Activated naive CD8-positive, alpha-beta T cell treated with anti-CD3 and anti-CD28 coated beads for 36 hours (primary cell): ENCODE measurements at places on chromosomes 7 and 10. TPM values are rescaled to one million over a fixed set of nuclear protein-coding genes. Genes with fewer than 3 reads are reported as not detected.

DNA sequence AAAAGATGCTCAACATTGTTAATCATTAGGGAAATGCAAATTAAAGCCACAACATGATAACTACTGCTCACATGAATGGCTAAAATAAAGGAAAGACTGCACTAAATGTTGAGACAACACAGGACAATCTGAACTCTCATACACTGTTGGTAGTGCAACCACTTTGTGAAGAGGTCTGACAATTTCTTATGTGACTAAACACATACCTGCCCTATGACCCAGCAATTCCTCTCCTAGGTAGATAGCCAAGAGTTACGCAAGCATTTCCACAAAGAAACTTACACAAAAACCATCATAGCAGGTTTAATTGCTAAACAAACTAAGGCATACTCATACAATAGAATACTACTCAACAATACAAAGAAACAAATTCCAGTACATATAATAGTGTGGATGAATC is 41.8 kb upstream of the HERPUD2 start:
- no peak overlapping the region for H3K27ac ChIP-seq
- no peaks in the 10 kb centered on the region for H3K36me3 ChIP-seq
- H3K27me3 ChIP-seq, result no peaks in the 10 kb centered on the region
- no peak for DNase-seq
- no peak overlapping the region for H3K4me3 ChIP-seq

DNA sequence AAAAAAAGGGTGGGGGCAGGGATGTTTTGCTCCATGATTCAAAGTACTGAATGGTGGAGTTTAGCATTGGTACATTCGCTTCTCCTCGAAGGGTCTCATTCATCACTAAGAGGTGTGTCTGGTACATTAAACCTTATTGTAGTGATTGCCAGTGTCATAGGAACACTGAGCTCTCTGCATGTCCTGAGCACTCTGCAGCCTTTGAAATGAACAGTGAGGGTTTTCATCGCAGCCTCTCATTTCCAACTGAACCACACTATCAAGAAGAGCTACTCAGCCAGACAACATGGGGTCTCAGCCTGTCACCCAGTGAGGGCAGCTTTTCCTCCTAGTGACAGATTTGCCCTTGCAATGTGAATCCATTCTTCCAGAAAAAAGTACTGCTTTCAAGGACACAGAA is 7.6 kb upstream of the DEPP1 start:
- no peak overlapping the region for H3K27ac ChIP-seq
- H3K4me1 ChIP-seq, result peaks cover 11% of the 10 kb centered on the region
- no peaks in the 10 kb centered on the region for H3K27me3 ChIP-seq
- no peaks in the 10 kb centered on the region for H3K36me3 ChIP-seq
- no peak overlapping the region for H3K4me3 ChIP-seq

GRCh38 chr10:113052076-113052830 is 102.2 kb downstream of the TCF7L2 start:
- no peaks in the 10 kb centered on the region for H3K36me3 ChIP-seq
- DNase-seq, result no peak
- peaks cover 5% of the 10 kb centered on the region for H3K27me3 ChIP-seq
- H3K4me1 ChIP-seq, result peaks cover 20% of the 10 kb centered on the region
- no peak overlapping the region for H3K4me3 ChIP-seq

- H3K27ac ChIP-seq, result no peak overlapping the region
- peaks cover 22% of the 10 kb centered on the region for H3K36me3 ChIP-seq
- peaks cover 4% of the 10 kb centered on the region for H3K27me3 ChIP-seq
These were observed 2.4 kb downstream of the CACUL1 start for GRCh38 chr10:118752409-118752808.

DNA sequence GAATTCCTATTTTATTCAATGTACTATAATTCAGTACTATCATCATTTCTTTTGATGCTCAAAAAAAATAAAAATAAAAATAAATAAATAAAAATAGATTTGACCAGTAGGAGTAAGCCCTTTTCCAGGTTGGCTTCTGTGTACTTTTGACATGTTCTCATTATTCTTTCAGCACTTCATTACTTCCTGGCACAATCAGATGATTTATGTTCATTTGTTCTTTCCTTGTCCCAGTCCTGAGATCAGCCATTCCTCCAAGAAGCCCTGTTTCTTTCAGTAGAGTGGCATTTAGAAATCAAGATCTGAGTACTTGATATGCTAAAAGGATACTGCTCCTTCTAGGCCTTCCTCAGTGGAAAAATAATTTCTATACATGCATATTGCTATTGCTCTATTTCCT is 20.9 kb downstream of the ARL4A start:
- DNase-seq, result no peak
- H3K4me3 ChIP-seq, result no peak overlapping the region
- H3K36me3 ChIP-seq, result no peaks in the 10 kb centered on the region

DNA sequence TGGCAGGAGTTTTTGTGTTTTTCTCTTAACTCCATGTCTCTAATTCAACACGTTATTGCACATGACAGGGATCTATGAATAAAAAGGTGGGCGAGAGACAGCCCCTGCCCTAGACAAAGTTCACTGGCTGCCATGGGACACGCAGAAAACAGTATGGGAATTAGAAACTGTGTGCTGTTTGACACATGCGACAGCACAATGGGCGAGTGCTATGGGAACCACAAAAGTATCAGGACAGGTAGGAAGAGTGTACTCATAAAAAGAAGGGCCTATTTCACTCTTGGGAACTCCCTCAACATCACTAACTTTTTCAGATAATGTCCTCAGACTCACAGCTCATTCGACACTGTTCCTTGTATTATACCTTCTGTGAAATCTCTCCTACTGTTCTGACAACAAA is 45.7 kb downstream of the MINDY3 start:
- H3K36me3 ChIP-seq, result peaks cover 25% of the 10 kb centered on the region
- DNase-seq, result no peak
- H3K4me3 ChIP-seq, result no peak overlapping the region
- H3K27ac ChIP-seq, result no peak overlapping the region
- peaks cover 4% of the 10 kb centered on the region for H3K4me1 ChIP-seq

DNA sequence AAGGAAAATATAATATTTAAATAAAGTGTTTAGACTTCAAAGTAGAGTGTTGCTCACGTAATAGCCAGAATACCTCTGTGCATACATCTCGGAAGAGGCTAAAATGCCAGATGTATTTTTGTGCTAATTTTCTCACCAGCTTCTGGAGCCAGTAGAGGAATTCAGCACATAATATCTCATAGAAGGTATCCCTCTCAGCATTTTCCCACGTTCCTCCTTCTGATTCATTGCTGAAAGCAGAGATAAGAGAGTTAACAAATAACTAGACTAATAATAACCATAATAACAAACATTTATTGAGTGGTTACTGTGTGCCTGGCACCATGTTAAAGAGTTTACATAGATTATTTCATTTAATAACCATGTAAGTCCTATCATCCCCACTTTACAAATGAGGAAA is 123.6 kb downstream of the VTI1A start:
- H3K4me1 ChIP-seq, result no peaks in the 10 kb centered on the region
- H3K4me3 ChIP-seq, result no peak overlapping the region
- H3K27ac ChIP-seq, result no peak overlapping the region
- no peak for DNase-seq
- peaks cover 17% of the 10 kb centered on the region for H3K36me3 ChIP-seq
- no peaks in the 10 kb centered on the region for H3K27me3 ChIP-seq

DNA sequence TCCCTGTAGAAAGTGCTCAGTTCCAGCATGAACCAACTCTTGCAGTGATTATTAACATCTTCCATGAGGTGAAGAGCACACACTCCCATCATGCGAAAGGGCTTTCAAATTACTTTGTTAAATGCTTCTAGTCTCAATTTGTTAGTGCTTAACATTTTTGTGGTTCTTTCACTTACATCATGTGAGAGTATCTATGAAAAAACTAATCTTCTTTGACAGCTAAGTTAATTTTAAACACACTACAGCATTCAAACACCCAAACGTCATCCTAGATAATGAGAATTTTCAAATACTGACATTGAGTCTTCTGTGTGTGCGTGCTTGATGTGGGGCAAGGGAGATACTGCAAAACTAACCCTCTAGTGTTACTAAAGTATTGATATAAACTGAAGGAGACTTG is 84.8 kb downstream of the ETV1 start:
- H3K4me3 ChIP-seq, result no peak overlapping the region
- no peaks in the 10 kb centered on the region for H3K36me3 ChIP-seq
- H3K4me1 ChIP-seq, result peaks cover 12% of the 10 kb centered on the region
- H3K27me3 ChIP-seq, result no peaks in the 10 kb centered on the region

DNA sequence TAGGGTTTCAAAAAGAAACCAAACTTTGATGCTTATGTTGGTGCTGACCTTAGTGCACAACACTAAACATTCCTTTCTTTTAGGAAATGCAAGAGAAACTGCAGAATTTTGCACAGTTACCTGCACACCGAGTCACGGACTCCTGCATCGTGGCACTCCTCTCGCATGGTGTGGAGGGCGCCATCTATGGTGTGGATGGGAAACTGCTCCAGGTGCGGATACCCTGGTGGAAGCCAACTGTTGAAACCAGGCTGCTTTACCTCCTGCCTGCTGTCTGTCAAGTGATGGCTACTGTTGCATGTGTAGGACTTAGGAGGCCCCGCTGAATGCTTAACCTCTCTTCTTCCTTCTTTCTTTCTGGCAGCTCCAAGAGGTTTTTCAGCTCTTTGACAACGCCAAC is 11.7 kb downstream of the CASP2 start:
- peak; percentile 46 for DNase-seq
- H3K36me3 ChIP-seq, result peaks cover 39% of the 10 kb centered on the region
- H3K4me3 ChIP-seq, result no peak overlapping the region
- H3K27ac ChIP-seq, result no peak overlapping the region
- peaks cover 28% of the 10 kb centered on the region for H3K4me1 ChIP-seq

GRCh38 chr7:131895541-131896164 is 339.2 kb upstream of the PODXL start:
- no peaks in the 10 kb centered on the region for H3K36me3 ChIP-seq
- peaks cover 30% of the 10 kb centered on the region for H3K27me3 ChIP-seq
- H3K4me1 ChIP-seq, result peaks cover 2% of the 10 kb centered on the region
- DNase-seq, result no peak
- no peak overlapping the region for H3K27ac ChIP-seq

DNA sequence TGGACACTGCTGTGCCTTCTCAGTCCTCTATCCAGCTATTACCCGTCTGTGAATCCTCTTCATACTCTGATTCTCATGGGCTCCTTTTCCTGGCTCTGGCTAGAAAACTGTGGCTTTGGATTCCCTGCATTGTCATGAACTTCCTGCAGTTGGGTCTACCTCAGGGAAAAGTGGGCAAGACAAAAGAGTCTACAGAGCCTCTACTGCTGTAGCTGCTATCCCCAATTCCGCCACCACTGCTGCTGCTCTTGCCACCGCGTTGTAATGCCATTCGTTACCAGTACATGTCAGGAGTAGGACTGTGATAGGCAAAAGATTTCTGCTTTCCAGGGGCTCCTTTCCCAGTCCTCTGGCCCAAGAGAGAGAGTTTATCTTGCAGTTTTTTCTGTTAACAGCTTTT is 23.9 kb upstream of the PPP1R17 start:
- H3K36me3 ChIP-seq, result no peaks in the 10 kb centered on the region
- H3K4me3 ChIP-seq, result no peak overlapping the region
- H3K27ac ChIP-seq, result no peak overlapping the region

DNA sequence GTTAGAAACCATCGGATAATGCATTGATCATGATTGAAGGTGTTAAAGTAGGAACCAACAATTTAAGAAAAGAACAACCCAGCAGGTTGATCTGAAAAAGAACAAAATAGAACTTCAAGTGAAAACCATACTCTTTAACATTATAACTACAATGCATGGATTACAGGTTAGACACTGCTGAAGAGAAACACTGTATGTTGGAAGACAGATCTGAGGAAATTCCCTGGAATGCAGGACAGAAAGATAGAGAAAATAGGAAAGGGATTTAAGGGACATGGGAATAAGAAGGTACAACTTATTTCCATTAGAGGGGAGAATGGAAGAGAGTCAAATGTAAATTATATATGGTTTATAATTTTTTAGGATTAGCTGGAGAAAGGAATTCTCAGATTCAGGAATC is 303.3 kb downstream of the DNAJB6 start:
- DNase-seq, result no peak
- no peaks in the 10 kb centered on the region for H3K4me1 ChIP-seq
- H3K4me3 ChIP-seq, result no peak overlapping the region
- peaks cover 4% of the 10 kb centered on the region for H3K36me3 ChIP-seq
- H3K27ac ChIP-seq, result no peak overlapping the region

DNA sequence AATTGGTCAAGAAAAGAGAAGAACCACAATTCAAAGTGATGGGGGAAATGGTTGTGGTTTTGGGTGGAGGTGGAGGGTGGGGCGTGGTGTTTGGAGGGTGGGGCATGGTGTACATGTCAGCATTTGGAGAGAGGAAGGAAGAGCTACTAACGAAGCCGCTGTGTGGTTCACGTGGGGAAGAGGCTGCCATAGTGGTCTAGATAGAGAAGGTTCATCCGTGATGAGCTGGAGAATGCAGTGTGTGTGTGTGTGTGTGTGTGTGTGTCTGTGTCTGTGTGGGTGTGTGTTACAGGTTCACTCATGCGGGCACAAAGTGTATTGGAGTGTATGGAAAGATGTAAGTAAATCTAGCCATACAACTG is 6.1 kb upstream of the VCL start:
- H3K4me1 ChIP-seq, result peaks cover 26% of the 10 kb centered on the region
- DNase-seq, result peak; percentile 66
- no peaks in the 10 kb centered on the region for H3K27me3 ChIP-seq
- H3K36me3 ChIP-seq, result no peaks in the 10 kb centered on the region
- H3K4me3 ChIP-seq, result no peak overlapping the region

DNA sequence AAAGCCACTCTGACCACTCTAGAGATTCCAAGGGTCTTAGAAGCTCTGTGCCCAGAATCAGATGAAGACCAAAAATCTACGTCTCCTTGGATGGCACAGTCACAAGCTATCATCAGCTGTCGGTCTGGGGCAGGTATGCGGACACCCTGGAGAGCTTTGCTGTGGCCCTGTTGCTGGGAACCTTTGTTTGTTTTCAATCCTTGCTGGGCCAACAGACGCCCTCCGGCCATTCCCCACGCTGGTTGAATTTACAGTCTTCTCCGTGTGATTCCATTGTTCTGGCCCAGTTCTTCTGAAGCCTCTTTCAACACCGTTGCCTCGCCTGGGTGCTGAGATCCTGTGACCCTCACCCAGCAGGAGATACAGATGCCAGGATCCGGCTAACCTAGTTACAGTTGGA is 149.4 kb upstream of the PFKP start:
- no peak for DNase-seq
- peaks cover 23% of the 10 kb centered on the region for H3K27me3 ChIP-seq
- H3K4me3 ChIP-seq, result no peak overlapping the region
- H3K27ac ChIP-seq, result no peak overlapping the region
- H3K36me3 ChIP-seq, result no peaks in the 10 kb centered on the region

- DNase-seq, result peak; percentile 47
- peak overlapping the region; percentile 69 for H3K4me3 ChIP-seq
- peak overlapping the region; percentile 88 for H3K27ac ChIP-seq
- H3K27me3 ChIP-seq, result peaks cover 3% of the 10 kb centered on the region
- H3K36me3 ChIP-seq, result peaks cover 7% of the 10 kb centered on the region
- H3K4me1 ChIP-seq, result peaks cover 44% of the 10 kb centered on the region
These were observed 3.6 kb upstream of the MTPN start for GRCh38 chr7:135980665-135981180.

- H3K27me3 ChIP-seq, result peaks cover 12% of the 10 kb centered on the region
- H3K4me1 ChIP-seq, result peaks cover 4% of the 10 kb centered on the region
- DNase-seq, result no peak
- H3K4me3 ChIP-seq, result no peak overlapping the region
These were observed 255.4 kb downstream of the PRPF18 start for GRCh38 chr10:13842117-13842516.

MAT1A gene
- total RNA-seq, result not detected

KLLN gene
- 0.58 TPM for total RNA-seq

INHBA gene
- not detected for total RNA-seq
